ENCODE measurements at places on chromosomes 16 and 17. TPM values are rescaled to one million over a fixed set of nuclear protein-coding genes. Genes with fewer than 3 reads are reported as not detected.
A peak's percentile ranks its signal among the peaks of the same experiment; 100 is the strongest.

GRCh38 chr16:67198238-67198734 lies 645 bp upstream of the ELMO3 start:
- DNase-seq: peak; percentile 50

- no peak for DNase-seq
Observed at GRCh38 chr16:47463771-47464624, 2.9 kb downstream of the PHKB start.

DNA sequence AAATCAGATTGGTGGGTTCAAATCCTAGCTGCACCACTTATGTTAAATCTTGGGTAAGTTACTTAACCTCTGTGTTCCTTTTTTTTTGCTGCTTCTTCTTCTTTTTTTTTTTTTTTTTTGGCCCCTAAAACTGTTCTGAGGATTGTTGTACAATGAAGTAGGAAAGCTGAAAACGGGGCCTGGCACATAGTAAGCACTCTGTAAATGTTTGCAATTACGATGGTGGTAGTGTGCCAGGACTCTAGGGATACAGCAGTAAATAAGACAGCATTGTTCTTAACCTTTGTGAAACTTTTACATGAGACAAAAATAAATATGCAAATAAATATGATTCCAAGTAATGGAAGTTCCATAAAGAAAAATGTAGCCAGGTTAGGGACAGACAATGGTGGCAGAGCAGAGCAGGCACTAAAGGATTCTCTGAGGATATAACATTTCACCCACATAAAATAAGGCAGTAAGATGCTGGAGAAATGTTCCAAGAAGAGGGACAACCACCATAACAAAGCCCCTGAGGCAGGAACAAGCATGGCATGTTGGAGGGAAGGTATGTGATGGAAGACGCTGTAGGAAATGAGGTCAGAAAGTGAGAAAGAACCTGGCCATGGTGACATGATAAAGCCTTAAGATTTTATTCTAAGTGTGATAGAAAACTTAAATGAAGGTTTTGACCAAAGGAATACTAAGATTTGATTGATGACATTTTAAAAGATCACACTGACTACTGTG lies 127.3 kb downstream of the NLK start:
- no peak for DNase-seq

- peak; percentile 41 for DNase-seq
Observed at GRCh38 chr17:66123163-66123562, 68.8 kb downstream of the CEP112 start.

DNA sequence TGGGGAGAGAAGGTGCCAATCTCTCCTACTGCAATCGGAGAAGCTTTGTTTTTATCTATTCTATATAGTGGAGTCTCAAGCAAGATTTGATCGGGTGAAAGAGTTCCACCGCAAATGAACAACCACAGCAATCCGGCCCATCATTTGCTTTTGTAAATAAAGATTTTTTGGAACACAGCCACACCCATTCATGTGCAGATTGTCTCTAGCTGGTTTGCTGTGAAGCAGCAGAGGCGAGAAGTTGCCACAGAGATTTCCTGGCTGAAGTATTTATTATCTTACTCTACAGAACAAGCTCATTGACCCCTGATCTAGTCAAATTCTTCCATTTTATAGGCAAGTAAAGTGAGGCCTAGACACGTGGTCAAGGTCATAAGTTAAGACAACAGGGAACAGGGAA lies 195.5 kb upstream of the TNRC6C start:
- DNase-seq: no peak

- peak; percentile 80 for DNase-seq
Observed at GRCh38 chr16:2777231-2777902, at the start of gene ELOB. Gene ELOB, minus strand, starts transcription at chr16:2777280. Its CDS starts 41 bp downstream, at chr16:2777239.

DNA sequence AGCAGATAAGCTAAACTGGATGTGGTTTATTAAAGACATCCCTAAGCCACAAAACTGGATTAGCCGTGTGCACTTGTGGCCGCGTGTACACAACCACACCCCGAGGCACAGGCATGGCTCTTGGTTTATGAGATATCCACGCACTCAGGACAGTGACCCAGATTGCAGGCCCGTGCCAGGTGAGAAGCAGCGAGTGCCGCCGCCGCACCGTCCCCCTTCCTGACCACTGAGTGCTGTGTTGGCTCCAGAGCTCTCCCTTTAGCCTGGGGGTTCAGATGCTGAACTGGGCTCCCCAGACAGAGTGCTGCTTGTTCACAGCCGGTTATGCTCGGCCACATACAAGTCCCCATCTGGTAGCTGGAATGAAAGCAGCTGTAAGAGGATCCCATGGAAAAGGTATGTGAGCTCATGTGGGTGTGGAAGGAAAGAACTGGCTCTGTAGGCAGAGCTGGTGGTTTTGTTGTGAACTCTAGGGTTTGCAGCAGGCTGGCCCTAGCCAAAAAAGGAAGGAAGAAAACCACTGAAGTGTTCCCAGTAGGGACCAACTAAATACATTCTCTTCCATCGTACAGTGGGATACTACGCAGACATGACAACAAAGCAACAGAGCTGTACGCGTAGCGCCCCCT lies 29.5 kb downstream of the KNOP1 start:
- DNase-seq: no peak

RAB11FIP4 gene
- 0.45 TPM for total RNA-seq

C1QTNF8 gene
- total RNA-seq: not detected

UMOD gene
- not detected for total RNA-seq
